ENCODE measurements at places on chromosomes 2 and 18. TPM values are rescaled to one million over a fixed set of nuclear protein-coding genes. Genes with fewer than 3 reads are reported as not detected.

GRCh38 chr2:157182204-157182709, 75.2 kb upstream of the GALNT5 start:
- H3K4me1 ChIP-seq, result no peaks in the 10 kb centered on the region
- H3K27me3 ChIP-seq, result no peaks in the 10 kb centered on the region
- no peak for DNase-seq
- H3K27ac ChIP-seq, result no peak overlapping the region
- H3K4me3 ChIP-seq, result no peak overlapping the region

LIPG gene
- 11.8 TPM for total RNA-seq

DNA sequence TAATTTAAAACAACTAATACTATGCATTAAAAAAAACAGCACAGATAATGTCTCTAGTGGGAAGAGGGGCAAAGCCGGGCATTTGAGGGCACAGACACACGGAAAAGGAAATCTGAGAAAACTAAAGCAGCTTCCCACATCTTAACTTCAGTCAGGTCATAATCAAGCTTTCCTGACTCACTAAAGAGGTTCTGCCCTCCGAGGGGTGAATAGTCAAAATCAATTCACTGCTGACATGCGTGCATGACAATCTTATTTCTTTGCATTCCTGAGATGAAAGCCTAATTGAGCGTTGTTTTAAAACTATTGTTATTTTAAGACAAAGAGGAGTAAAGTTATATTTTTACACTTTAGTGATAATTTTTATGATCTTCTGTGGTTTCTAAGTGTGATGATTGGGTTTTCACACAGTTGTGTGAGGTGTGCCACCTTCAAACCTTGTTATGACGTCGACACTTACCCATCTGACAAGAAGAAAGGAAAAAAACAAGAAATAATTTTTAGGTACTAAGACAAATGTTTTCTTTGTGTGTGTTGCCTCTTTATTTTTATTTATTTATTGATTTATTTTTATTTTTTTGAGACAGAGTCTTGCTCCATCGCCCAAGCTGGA, 90.9 kb downstream of the GATA6 start:
- no peak overlapping the region for H3K4me3 ChIP-seq
- no peaks in the 10 kb centered on the region for H3K36me3 ChIP-seq
- H3K27me3 ChIP-seq, result no peaks in the 10 kb centered on the region

ZNF396 gene
- total RNA-seq, result 0.74 TPM

GRCh38 chr2:119367472-119368099, 809 bp downstream of the DBI start:
- H3K4me3 ChIP-seq, result peak overlapping the region; percentile 87
- H3K4me1 ChIP-seq, result peaks cover 12% of the 10 kb centered on the region
- H3K27me3 ChIP-seq, result no peaks in the 10 kb centered on the region
- DNase-seq, result no peak

DNAJC5G gene
- total RNA-seq, result 1.4 TPM

GRCh38 chr2:107543793-107544192, 282.9 kb upstream of the RGPD4 start:
- DNase-seq, result no peak
- H3K36me3 ChIP-seq, result no peaks in the 10 kb centered on the region
- no peak overlapping the region for H3K27ac ChIP-seq
- no peaks in the 10 kb centered on the region for H3K4me1 ChIP-seq
- no peaks in the 10 kb centered on the region for H3K27me3 ChIP-seq

DNA sequence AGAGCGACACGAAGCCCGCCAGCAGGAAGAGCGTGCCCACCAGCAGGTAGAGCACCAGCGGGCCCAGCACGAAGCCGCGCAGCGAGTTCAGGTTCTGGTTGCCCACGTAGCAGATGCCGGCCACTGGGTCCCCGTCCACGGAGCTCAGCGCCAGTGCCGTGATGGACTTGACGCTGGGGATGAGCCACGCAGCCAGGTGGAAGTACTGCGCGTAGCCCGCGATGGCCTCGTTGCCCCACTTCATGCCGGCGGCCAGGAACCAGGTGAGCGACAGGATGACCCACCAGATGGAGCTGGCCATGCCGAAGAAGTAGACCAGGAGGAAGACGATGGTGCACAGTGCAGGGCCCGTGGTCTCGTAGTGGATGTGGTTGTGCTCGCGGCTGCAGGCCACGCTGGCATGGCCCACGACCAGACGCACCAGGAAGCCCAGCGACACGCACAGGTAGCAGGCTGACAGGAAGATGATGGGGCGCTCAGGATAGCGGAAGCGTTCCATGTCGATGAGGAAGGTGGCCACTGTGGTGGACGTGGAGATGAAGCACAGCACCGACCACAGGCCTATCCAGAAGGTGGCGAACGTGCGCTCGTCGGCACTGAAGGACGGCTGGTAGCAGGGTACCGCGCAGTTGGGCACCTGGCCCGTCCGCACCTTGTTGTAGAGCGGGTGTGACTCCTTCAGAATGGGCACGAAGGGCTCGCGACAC, 2.1 kb downstream of the FZD5 start:
- peaks cover 2% of the 10 kb centered on the region for H3K36me3 ChIP-seq
- H3K27me3 ChIP-seq, result no peaks in the 10 kb centered on the region
- 0 out of 2 replicates have a peak overlapping the region, but pooled peaks have one; percentile 6 for H3K27ac ChIP-seq
- H3K4me1 ChIP-seq, result peaks cover 49% of the 10 kb centered on the region
- H3K4me3 ChIP-seq, result peak overlapping the region; percentile 86

RAB17 gene
- 83.8 TPM for total RNA-seq

DNA sequence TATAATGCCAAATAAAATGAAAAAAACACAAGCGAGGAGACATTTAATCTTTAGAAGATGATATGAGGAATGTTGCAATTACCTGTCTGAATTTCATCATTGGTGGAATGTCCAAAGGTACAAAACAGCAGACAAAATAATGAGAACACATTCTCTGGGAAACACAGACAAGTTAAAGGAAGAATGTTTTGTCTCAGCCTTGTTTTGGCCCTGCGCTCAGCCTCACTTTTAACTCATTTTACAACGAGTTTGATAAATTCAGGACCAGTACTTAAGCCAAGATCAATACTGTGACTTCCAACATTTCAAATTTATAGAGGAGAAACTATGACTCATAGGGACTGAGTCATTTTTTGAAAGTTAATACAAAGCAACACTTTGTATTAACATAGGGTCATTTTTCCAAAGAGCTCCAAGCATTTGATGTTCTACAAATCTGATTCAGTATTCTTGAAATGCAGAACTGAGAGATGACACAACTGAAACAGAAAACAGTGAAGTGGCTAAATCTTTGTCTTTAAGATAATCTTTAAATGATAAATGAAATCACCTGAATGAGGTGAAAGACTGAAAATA, 833.2 kb upstream of the CHAC2 start:
- no peak for DNase-seq
- H3K27me3 ChIP-seq, result no peaks in the 10 kb centered on the region
- H3K4me1 ChIP-seq, result no peaks in the 10 kb centered on the region
- H3K36me3 ChIP-seq, result no peaks in the 10 kb centered on the region
- no peak overlapping the region for H3K27ac ChIP-seq
- no peak overlapping the region for H3K4me3 ChIP-seq

GRCh38 chr2:124973396-124973795, 948.3 kb downstream of the CNTNAP5 start:
- no peaks in the 10 kb centered on the region for H3K4me1 ChIP-seq
- no peak overlapping the region for H3K4me3 ChIP-seq
- H3K36me3 ChIP-seq, result no peaks in the 10 kb centered on the region
- no peak overlapping the region for H3K27ac ChIP-seq

TEKT4 gene
- not detected for total RNA-seq

DNA sequence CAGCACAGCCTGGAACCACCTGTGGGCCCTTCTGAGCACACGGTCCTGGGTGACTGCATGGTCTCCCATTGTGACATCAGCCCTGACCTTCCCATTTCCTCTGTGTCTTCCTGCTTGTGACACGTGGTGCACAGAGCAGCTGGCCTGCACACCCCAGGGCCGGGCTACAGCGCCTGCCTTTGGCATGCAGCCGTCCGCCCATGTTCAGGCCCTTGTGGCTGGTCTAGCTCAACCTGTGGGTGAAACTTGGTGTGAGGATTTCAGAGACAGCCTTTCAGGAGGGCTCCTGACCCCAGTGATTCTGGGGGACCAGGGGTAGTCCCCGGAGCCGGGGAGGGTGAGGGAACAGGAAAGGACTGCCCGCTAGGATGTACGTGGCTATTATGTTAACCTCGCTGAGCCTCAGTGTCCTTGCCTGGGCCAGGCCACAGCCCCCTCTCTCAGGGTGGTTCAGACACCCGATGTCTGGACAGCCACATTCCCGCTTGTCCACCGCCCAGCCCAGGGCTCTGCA, 284.8 kb upstream of the HS6ST1 start:
- peaks cover 2% of the 10 kb centered on the region for H3K4me1 ChIP-seq
- H3K36me3 ChIP-seq, result no peaks in the 10 kb centered on the region
- no peak for DNase-seq
- H3K27ac ChIP-seq, result no peak overlapping the region
- no peaks in the 10 kb centered on the region for H3K27me3 ChIP-seq

PKDCC gene
- total RNA-seq, result 48.0 TPM

DNA sequence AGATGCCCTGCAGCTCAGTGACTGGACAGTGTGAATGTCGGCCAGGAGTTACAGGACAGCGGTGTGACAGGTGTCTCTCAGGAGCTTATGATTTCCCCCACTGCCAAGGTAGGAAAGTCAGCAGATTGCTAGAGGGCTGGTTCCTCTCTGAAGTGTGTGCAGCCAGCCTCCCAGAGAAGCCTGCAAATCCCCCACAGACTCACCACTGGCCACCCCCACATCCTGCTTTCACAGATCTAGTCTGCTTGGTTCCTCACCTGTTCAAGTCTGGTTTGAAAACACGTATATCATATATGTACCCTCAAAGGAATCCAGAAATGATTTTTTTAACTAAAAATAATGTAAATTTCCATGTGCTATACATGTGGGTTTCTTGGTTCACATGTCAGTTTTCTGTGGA, 121.1 kb downstream of the LAMA3 start:
- no peak overlapping the region for H3K27ac ChIP-seq
- H3K27me3 ChIP-seq, result no peaks in the 10 kb centered on the region
- H3K4me3 ChIP-seq, result no peak overlapping the region

DNA sequence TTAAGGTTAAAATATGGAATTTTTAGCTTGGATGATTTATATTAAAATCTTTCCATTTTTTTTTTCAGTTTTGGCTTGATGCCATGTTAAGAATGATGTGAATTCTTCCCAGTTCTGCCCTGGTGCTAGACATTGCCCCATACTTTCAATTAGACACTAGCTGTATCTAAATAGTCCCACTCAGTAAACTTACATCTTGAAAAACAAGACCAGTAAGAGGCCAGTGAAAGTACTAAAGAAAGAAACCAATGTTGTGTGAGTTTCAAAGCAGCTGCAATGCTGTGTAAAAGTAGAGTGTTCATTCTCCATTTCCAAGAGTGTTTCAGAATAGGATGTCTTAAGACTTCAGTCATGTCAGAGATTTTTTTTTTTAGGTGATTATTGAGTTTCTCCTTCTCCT, 40.0 kb upstream of the CYBRD1 start:
- no peaks in the 10 kb centered on the region for H3K36me3 ChIP-seq
- H3K27me3 ChIP-seq, result no peaks in the 10 kb centered on the region
- no peak for DNase-seq
- H3K4me3 ChIP-seq, result no peak overlapping the region

PSMA8 gene
- not detected for total RNA-seq

- DNase-seq, result no peak
- H3K4me1 ChIP-seq, result peaks cover 9% of the 10 kb centered on the region
- no peaks in the 10 kb centered on the region for H3K27me3 ChIP-seq
- H3K27ac ChIP-seq, result no peak overlapping the region
Measured at GRCh38 chr2:10389573-10389972, 58.6 kb downstream of the ODC1 start.

CD226 gene
- total RNA-seq, result not detected

GRCh38 chr2:224925810-224926100, 116.5 kb downstream of the DOCK10 start:
- no peaks in the 10 kb centered on the region for H3K36me3 ChIP-seq
- H3K4me1 ChIP-seq, result no peaks in the 10 kb centered on the region
- no peaks in the 10 kb centered on the region for H3K27me3 ChIP-seq

ABCB11 gene
- not detected for total RNA-seq

GRCh38 chr2:141271346-141271745, 859.5 kb downstream of the LRP1B start:
- no peaks in the 10 kb centered on the region for H3K36me3 ChIP-seq
- H3K4me1 ChIP-seq, result no peaks in the 10 kb centered on the region
- DNase-seq, result no peak
- no peak overlapping the region for H3K27ac ChIP-seq
- no peaks in the 10 kb centered on the region for H3K27me3 ChIP-seq

CROCC2 gene
- total RNA-seq, result not detected

GRCh38 chr2:174334781-174335251, at the start of gene SP9:
SP9 (plus strand) TSS chr2:174334954; CDS start chr2:174335093, 139 bp downstream.
- peak within 1 kb of the TSS; percentile 64 for H3K4me3 ChIP-seq
- H3K36me3 ChIP-seq, result no peaks in the 10 kb centered on the region
- peak; percentile 89 for DNase-seq

LYG1 gene
- not detected for total RNA-seq

C2orf81 gene
- 3.8 TPM for total RNA-seq

MYOM1 gene
- 0.78 TPM for total RNA-seq

DNA sequence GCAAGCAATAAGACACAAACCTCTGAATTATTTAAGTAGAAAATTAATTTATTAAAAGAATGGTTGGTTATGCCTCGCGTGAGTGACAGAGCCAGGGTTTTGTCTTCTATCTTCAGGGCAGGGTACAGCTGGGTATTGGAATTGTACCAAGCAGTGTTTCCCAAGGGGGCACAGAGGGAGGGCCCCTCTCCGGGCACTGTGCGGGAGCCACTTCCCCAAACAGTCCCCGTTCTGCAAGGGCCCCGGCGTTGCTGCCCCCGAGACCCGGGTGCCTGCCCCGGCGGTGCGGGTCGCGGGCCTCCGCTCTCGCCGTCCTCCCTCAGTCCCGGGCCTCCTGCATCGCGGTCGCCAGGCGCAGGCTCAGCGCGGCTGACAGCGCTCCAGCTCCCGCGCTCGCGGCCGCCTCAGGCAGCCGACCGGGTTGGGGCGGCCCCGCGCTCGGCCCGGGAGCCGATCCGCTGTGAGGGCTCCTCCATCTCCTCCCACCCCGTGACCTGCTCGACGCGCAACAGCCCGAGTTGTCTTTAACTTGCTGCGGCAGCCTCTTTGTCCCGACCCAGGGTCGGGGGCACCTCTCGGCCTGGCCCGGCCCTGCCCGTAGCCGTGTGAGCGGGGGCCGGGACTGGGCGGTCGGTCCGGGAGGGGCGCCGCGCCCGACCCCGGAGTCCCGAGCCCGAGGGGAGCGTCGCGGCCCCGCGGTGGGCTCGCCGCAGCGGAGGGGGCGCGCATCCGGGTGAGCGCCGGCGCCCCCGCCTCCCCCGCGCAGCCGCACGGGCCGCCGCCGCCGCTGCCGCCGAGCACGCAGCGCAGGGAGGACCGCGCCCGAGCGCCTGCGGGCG, 620 bp upstream of the GALNT1 start:
- peak; percentile 7 for DNase-seq
- peak overlapping the region; percentile 68 for H3K27ac ChIP-seq
- peak overlapping the region; percentile 74 for H3K4me3 ChIP-seq
- H3K4me1 ChIP-seq, result peaks cover 3% of the 10 kb centered on the region
- no peaks in the 10 kb centered on the region for H3K27me3 ChIP-seq
